ENCODE measurements at places on chromosomes 13 and 19.

GRCh38 chr13:105642511-105642958 lies 892.9 kb downstream of the EFNB2 start:
- DNase-seq, result no peak

- no peak for DNase-seq
Measured at GRCh38 chr13:32911506-32911905, 104.7 kb upstream of the KL start.

- DNase-seq, result no peak
Measured at GRCh38 chr13:20772401-20773131, 1.2 kb downstream of the EEF1AKMT1 start.

DNA sequence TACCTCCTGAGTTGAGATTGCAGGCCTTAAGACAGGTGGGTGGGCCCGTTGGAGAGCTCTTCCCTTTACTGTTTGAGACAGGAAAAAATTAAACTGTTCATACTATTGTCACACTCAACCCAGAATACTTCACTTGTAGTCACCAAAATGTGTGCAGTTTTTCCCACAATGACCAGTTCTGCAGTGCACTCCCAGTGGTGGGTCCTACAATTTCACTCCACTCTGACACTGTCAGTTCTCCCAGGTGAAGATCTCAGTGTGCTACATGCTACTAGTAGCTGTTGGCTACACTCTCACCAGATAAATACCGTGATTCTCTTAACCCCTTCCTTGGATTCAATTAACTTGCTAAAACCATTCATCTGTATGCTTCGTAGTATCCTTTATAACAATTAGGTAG lies 2.9 kb downstream of the ZNF665 start:
- DNase-seq, result no peak

GRCh38 chr19:11209839-11210655 lies 12.7 kb upstream of the KANK2 start:
- no peak for DNase-seq

GRCh38 chr19:45924891-45925447 lies 10.4 kb upstream of the NANOS2 start:
- no peak for DNase-seq

DNA sequence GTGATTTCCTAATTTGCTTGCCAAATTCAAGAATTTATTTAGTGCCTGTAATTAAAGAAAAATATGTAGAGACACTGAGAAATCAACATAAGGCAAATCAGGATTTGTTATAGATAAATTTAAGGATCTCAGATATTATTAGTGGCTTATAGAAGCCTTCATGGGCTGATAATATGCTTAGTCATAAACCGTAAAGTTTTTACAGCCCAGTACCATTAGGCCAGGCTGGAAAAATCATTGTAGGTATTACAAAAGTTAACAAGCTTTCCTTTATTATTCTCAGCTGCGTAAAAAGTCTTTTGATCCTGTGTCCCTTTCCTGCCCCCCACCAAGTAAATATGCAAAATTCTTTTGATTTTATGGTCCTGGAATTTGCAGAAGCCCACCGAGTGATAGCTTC lies 58.2 kb downstream of the SLITRK6 start:
- DNase-seq, result no peak

DNA sequence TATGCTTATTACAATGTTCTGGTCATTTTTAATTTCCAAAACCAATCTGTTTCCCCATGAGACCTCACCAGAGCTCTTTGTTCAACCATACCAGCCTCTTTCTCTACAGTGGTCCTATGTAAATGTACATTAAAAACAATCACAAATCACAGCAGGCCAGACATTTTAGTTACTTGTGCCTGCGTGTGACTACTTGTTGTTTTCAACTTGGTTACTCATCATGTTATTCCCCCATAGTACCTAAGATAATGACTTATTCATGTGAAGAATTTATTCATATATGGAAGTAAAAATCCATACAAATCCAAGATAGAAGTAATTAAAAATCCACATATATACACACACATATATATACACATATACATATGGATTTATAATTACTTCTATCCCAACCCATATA lies 379.6 kb downstream of the SLITRK6 start:
- DNase-seq, result no peak

DNA sequence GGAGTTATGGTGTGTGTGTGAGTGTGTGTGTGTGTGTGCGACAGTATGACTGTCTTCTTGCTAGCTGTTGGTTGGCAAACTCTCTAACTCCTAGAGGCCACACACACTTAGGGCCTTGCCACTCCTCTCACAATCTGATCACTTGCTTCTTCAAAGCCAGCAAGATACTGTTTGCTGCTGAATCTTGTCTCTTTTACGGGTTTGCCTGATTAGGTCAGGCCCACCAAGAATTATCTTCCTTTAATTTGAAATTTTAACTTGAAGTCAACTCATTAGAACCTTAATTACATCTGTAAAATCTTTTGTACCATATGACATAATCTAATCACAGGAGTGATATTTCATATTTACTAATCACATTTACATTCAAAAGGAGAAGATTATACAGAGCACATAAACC lies 359.2 kb upstream of the SGCG start:
- no peak for DNase-seq

- DNase-seq, result no peak
Measured at GRCh38 chr13:47258384-47258783, 361.5 kb upstream of the HTR2A start.

DNA sequence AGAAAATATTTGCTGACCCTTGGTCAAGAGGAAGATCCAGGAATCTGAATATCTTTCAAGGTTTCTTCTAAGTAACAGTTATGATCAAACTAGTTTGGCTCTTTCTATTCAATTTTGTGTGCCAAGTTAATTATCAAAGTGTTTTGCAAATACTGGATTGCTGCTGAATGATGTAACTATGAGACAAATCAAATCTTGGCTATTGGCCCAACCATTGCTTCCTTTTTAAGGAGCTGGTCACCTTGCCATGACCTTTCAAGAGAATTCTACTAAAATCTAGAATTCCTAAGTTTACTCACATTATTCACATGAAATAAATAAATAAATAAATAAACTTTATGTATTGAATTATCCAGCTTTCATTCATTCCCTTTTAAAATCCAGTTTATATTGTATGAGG lies 371.8 kb downstream of the SLITRK6 start:
- DNase-seq, result no peak

- DNase-seq, result no peak
Measured at GRCh38 chr13:53104136-53104535, 75.5 kb downstream of the OLFM4 start.

- DNase-seq, result no peak
Measured at GRCh38 chr13:19618977-19619376, 14.5 kb upstream of the MPHOSPH8 start.

GRCh38 chr13:113924184-113924901 lies 49.5 kb downstream of the C13orf46 start:
- DNase-seq, result no peak

- no peak for DNase-seq
Measured at GRCh38 chr19:37855098-37855497, 51.3 kb downstream of the WDR87 start.

- DNase-seq, result no peak
Measured at GRCh38 chr19:42542791-42543190, 14.5 kb upstream of the CEACAM1 start.

- DNase-seq, result no peak
Measured at GRCh38 chr19:18975011-18975410, 34.0 kb upstream of the HOMER3 start.

- no peak for DNase-seq
Measured at GRCh38 chr13:94333131-94333820, 146.2 kb downstream of the DCT start.

GRCh38 chr13:64993514-64994164 lies 2236.5 kb downstream of the PCDH9 start:
- no peak for DNase-seq

- DNase-seq, result no peak
Measured at GRCh38 chr19:22634450-22634827, 315 bp downstream of the ZNF492 start.

DNA sequence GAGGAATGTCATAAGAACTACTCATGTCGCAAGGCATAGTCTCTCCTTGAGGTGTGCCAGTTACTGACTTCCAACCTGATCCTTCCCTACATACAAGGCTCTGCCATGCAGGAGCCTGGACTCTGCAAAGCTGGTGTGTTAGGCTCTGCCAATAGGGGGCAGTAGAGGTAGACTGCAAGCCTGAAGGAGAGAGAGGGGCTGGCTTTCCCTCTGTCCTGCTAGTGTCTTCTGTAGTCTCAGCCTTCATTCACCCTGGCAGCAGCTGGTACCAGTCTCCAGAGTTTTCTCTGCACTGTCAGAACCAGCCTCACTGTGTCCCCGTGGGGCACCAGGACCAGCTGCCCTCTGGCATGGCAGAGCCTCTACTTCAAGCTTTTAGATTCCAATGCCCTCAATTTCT lies 14.5 kb downstream of the SHISA2 start:
- DNase-seq, result no peak

DNA sequence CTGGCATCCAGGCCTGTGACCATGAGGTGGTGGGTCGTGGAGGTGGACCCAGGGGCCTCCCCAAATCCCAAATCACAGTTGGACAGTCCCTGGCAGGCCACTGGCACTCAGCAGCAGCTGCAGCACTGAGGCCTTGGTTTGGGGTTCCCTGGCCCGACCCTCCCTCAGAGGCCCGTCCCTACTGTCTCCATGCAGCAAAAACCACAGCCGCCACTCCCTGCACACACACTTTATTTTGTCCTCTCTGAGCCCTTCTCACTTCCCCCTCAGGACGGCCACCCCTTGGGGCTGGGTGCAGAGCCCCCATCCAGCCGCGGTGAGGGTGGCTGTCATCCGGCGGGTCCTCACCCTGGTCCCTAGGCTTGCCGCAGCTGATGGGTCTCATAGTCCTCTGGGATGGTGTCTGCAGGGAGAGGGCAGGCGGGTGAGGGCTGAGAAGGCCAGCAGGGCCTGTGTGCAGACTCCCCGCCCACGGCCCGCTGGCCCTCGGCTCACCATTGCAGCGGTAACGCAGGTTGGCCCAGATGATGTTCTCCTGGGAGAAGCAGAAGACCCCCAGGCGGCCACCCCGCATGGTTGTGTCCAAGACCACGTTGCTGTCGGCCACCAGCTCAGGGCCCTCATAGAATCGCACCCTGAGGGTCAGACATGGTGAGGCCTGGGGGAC lies 8.4 kb downstream of the COMP start:
- no peak for DNase-seq

GRCh38 chr13:114309806-114310410 lies 4.4 kb upstream of the CHAMP1 start:
- no peak for DNase-seq

- no peak for DNase-seq
Measured at GRCh38 chr13:73366241-73366640, 307.4 kb downstream of the KLF5 start.

GRCh38 chr19:28396287-28396831 lies 816.6 kb downstream of the UQCRFS1 start:
- no peak for DNase-seq

GRCh38 chr19:42023943-42024260 lies 29.9 kb upstream of the ATP1A3 start:
- DNase-seq, result no peak

GRCh38 chr13:27971236-27971645 lies 2.1 kb upstream of the CDX2 start:
- DNase-seq, result no peak

- no peak for DNase-seq
Measured at GRCh38 chr13:75792526-75793187, 156.5 kb downstream of the LMO7 start.

GRCh38 chr19:17611462-17612244 lies 56.2 kb downstream of the COLGALT1 start:
- no peak for DNase-seq

DNA sequence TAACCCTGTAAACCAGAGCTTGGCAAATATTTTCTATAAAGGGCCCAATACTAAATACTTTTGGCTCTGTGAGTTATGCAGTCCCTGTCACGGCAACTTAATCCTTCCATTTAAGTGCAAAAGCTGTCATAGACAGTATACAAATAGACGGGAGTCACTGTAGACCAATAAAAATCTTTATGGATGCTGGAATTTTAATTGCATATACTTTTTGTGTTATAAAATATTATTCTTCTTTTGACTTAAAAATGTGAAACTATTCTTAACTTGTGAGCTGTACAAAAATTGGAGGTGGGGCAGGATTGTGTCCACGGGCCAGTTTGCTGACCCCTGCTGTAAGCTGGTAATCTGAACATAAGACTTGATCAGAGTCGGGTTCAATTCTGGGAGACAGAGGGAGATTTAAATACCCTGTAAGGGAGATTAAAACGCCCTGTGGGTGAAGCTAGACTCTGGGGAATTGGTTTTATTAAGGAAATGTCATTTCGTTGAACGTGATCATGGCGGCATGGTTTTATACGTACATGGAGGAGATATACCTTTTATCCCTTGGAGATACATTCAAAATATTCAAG lies 21.7 kb downstream of the TNFSF14 start:
- no peak for DNase-seq

DNA sequence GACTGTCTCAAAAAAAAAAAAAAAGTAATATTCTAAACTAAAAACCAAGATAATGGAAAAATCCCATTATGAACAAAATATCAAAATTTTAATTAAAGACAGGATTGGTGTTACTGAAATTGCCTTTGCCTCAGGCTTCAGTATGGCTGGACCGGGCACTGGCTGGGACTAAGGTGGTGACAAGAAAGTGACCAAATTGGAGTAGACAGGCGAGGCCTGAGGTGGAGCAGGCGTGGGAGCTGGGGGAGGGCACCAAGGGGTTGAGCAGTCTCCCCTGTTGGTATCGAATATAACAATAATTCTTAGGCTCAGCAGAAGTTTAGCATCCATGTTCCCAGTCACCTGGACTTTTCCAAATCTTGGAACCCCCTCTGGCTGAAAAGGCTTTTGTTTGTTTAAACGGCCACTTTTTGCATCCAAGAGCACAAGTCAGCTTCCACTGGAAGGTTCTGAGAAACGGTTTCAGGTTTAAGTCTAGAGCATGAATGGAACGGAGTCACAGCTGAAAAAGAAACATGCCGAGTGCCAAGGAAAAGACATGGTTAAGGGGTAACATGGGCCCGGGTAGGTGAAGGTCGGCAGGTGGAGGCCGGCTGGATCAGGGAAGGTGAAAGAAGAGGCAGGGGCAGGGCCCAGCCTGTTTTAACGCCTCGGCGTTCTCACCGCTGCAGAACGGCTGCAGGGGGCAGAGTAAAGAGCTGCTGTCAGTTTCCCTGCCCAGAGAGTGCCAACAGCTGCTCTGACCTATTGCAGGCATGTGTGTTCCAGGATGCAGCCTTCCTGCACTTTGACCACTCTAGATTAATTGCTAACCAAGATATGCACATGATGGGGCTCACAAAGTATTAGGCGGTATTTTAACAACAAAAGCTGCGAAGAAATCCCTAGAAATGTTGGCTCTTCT lies 104.4 kb downstream of the TM9SF2 start:
- peak; percentile 19 for DNase-seq

DNA sequence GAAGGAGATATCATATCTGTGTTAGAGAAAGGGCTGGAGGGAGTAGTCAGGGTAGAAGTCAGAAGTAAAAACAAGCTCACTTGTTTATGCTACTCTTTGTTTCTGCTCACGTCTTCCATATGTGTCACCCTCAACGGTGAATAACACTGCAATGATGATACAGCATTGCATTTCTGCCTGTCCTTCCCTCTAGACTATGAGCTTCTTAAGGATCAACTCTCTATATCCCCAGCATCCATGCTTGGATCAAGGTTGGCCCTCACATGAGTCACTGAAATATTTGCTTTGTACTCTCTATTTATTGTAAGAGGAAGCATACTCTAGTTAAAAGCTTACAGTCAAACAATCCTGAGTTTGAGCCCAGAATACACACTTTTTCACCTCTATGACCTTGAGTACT lies 406.0 kb downstream of the RFC3 start:
- no peak for DNase-seq
